NCI-H1417 (cell line): ENCODE measurements at places on chromosomes 3 and 15.

DNA sequence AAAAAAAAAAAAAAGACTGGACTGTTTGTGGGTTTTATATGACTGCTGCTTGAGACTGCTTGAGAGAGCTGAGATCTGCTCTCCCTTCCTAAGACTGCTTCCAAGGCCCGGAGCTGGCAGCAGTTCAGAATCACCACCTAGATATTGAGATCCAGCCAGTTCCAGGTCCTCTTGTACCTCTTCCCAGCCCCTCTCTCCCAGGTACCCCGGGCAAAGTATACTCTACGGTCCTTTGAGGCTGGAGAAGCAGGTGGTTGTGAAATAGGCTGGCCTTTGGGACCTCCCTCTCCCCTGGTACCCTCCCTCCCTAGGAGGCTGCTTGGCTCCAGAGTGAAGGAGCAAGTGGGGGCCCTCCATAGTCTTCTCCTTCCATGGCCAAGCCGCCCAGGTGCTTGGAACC, 12.6 kb upstream of the BAHD1 start:
- no peak for DNase-seq

- no peak for DNase-seq
These were observed 207.2 kb downstream of the ROBO2 start for GRCh38 chr3:77247061-77247460.

GRCh38 chr3:196202516-196202970, 8.7 kb downstream of the ZDHHC19 start:
- DNase-seq, result no peak

DNA sequence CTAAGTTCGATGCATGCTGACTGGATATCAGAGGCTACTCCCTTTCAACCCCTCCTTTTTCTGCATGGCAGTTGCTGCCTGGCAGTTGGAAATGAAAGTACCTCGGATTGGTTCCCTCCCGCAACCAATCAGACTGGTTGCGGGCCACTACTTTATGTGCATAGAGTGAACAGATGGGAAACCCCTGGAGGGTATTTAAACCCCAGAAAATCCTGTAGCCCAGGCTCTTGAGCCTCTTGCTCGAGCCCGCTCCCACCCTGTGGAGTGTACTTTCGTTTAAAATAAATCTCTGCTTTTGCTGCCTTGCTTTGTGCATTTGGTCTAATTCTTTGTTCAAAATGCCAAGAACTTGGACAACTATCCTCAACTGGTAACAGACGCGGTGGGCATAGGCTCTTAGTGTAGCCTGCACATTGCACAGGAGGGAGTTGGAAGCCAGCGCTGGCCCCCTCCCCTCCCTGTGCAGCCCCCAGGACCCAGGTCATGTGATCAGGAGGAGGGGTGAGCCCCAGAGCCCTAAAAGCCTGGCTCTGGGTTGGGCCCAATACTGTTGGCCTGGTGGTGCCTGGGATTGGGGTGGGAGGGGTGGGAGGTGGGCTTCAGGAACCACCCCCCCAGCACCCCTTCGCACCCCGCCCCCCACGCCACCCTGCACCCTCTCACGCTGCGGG, 26.8 kb downstream of the RHCG start:
- DNase-seq, result peak; percentile 63

DNA sequence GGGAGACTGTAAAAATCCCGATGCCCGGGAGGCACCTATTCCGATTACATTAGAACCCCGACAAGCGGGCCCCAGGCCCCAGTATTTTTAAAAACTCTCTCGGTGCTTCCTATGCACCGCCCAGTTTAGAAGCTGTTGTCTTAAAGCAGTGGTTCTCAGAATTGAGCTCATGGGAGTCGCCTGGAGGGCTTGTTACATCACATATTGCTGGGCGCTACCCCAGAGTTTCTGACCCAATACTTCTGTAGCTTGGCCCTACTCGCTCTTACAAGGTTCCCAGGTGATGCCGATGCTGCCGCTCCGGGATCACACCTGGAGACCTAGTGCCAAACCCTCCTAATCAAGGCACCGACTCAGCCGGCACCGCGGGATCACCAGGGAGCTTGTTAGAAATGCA, 35.2 kb downstream of the CPN2 start:
- DNase-seq, result no peak

DNA sequence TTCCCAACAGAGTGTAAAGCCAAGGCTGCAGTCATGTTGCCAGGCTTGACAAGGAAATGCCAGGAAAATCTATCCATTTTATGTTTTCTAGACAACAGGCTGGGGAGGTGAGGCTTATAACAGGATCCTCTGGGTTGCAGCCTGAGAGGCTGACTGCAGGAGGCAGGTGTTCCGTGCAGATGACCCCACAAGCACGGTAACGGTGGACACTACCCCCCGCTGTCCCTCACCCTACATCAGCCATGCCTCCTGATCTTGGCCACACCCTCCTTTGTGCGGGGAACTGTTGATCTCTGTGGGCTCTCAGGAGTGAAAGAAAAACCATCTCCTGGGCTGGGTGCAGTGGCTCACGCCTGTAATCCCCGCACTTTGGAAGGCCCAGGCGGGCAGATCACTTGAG, 68.0 kb upstream of the ADPGK start:
- peak; percentile 16 for DNase-seq

DNA sequence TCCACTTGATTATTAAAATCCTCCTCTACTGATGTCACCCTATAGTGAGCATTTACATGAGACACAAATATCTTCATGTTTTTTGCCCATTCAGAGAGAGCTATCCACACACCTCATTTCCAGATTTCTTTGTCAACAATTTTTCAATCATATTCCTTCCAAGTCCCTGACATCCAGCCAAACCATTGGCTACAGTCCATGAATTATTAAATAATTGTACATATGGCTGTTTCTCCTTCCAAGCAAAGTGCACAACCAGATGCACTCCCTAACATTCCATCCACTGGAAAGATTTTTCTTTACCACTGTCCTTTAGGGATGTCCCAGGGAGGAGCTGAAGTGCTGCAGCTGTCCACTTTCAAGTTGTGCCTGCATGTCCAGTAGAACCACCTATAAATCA, 328.0 kb upstream of the MDFIC2 start:
- no peak for DNase-seq
